Neural progenitor cell (in vitro differentiated cells): ENCODE measurements at places on chromosomes 7 and 10. TPM values are rescaled to one million over a fixed set of nuclear protein-coding genes. Genes with fewer than 3 reads are reported as not detected.

Gene LLCFC1
- total RNA-seq = not detected in 2 replicates

Gene C10orf90
- total RNA-seq = not detected in 2 replicates

Gene ASNS
- total RNA-seq = 16.6 and 33.3 TPM in 2 replicates

Gene SVOPL
- 0.06 and 0.09 TPM in 2 replicates for total RNA-seq

Gene MYH16
- not detected in 2 replicates for total RNA-seq

Gene ERVW-1
- total RNA-seq = not detected in 2 replicates

Gene HYAL4
- not detected in 2 replicates for total RNA-seq

Gene TUBB8
- 1.9 and 4.3 TPM in 2 replicates for total RNA-seq

DNA sequence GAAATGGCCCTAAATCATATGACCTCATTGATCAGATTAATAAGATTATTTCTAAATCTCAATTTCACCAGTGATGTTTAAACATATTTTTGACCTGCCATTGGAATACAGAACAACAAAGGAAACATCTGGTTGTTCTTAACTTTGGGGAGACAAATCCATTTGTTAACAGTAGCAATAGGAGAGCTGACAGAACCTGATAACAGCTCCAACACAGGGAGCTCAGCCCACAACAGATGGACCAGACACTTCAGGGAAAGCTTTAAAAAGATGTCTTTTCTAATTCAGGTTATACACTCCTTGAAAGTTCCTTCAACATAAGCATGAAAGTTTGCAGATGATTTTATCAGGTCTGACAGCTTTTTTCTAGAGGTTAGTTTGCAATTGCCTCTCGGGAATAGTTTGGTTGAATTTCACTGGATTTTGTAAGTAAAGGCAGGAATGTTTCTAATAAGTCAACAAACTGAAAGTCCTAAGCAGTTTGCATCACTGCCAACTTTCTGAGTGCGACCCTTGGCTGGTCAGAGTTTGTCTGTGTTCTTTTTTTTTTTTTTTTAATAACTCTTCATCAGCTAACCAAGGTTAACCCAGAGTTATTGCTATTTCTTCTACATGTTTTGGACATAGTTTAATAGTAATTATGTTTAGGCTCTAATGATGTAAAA lies 6.5 kb upstream of the MET start:
- H3K4me3 ChIP-seq = no peak overlapping the region
- DNase-seq = no peak
- H3K27me3 ChIP-seq = peaks cover 4% of the 10 kb centered on the region

- H3K27me3 ChIP-seq = no peaks in the 10 kb centered on the region
- no peak for DNase-seq
- H3K36me3 ChIP-seq = no peaks in the 10 kb centered on the region
- no peak overlapping the region for H3K27ac ChIP-seq
Measured at GRCh38 chr7:69412331-69413146, 185.7 kb upstream of the AUTS2 start.

DNA sequence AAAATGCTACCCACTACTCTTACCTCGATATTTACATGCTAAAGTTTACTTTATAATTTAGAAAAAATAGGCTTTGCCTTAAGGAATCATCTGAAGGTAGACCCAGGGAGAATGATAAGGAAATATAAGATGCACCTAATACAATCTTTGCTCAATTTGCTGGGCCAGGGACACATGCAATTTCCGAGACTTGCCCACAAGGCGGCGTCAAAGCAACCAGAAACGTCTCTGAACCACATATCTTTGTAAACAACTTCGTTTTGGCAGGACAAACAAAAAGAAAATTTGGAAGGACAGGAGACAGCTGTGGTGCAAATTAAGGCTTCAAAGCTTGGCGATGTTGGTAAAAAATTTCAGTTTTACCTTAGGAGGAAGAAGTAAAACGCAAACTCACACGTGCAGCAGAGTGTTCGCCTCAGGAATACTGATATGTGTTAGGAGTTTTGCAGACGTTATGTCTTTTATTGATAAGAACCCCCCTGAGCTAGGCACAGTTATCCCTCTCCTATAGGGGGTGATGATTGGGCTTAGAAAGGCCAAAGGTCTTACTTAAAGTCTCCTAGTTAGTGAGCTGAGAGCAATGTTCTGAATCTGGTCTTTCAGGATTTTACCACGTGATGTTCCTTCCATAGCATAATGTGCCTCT lies 134.3 kb downstream of the PRKCQ start:
- no peaks in the 10 kb centered on the region for H3K36me3 ChIP-seq
- no peaks in the 10 kb centered on the region for H3K27me3 ChIP-seq
- DNase-seq = peak; percentile 52
- no peaks in the 10 kb centered on the region for H3K4me1 ChIP-seq

DNA sequence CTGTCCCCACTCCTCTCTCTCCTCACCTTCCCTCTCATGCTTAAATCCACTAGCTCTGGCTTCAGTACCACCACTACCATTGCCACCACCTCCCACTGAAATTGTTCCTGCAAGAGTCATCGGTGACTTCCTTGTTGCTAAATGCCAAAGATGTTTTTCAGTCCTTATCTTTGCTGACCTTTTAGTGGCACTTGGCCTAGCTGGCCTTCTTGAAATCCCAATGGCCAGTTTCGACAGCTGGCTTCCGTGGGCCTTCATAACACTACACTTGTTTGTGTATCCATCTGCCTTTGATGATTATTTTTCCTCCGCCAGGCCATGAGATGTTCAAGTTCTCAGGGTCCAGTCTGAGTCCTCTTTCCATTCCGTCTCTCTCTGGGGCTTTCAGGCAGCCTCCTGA lies 118.2 kb upstream of the NANOS1 start:
- no peak overlapping the region for H3K4me3 ChIP-seq
- no peak overlapping the region for H3K27ac ChIP-seq
- H3K36me3 ChIP-seq = no peaks in the 10 kb centered on the region
- no peaks in the 10 kb centered on the region for H3K27me3 ChIP-seq
- DNase-seq = no peak
- H3K4me1 ChIP-seq = no peaks in the 10 kb centered on the region

DNA sequence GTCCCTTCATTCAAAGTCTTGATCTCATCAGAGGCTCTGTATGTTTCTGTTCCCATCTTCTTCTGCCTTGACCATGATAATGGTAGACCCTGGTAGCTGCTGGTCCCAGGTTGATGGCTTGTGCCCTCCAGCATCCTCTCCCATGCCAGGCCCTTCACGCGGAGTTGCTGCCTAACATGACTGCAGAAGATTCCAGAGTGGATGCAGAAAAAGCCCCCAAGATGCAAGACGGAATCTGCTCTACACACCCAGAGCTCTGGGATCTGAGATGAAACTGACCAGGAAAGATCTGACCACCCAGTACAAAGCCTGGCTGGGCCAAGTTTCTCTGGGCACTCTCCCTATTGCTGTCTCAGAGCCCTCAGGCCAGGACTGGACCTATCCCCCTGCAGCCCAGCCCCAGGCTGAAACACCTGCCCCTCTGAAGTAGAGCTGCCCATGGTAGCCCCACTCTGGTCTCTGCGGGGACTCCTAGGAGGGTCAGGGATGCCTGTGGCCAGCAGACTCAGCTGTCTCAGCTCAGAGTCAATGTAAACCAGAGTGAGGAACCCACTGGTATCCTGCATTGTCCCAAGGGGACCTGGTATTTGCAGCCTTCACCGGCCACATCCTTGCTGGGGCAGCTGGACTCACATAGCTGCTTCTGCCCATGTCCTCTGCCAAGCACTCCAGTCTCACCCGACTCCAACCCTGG lies 9.5 kb upstream of the FRMD4A start:
- DNase-seq = no peak
- no peaks in the 10 kb centered on the region for H3K36me3 ChIP-seq
- no peaks in the 10 kb centered on the region for H3K4me1 ChIP-seq

- H3K27me3 ChIP-seq = no peaks in the 10 kb centered on the region
- H3K4me3 ChIP-seq = no peak overlapping the region
- peaks cover 3% of the 10 kb centered on the region for H3K4me1 ChIP-seq
- H3K36me3 ChIP-seq = no peaks in the 10 kb centered on the region
Measured at GRCh38 chr7:26612742-26613141, 251.6 kb downstream of the SKAP2 start.

DNA sequence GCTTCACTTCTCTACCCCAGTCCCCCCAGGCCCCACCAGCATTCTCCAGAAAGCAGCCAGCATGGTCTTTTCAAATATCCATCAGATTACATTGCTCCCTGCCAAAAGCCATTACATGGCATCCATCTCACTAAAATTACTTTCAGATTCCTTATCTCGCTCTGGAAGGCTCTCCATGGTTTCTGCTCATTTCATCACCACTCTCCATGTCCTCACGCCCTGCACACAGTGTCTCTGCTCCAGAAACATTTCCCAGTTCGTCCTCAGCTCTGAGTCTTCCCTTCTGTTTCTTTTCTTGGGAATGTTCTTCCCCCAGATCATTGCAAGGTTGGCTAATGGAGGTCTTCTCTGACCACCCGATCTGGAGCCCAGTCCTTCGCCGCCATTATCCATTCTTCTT lies 499.1 kb downstream of the KCNMA1 start:
- no peak for DNase-seq
- H3K27ac ChIP-seq = no peak overlapping the region
- no peaks in the 10 kb centered on the region for H3K36me3 ChIP-seq
- peaks cover 13% of the 10 kb centered on the region for H3K4me1 ChIP-seq

DNA sequence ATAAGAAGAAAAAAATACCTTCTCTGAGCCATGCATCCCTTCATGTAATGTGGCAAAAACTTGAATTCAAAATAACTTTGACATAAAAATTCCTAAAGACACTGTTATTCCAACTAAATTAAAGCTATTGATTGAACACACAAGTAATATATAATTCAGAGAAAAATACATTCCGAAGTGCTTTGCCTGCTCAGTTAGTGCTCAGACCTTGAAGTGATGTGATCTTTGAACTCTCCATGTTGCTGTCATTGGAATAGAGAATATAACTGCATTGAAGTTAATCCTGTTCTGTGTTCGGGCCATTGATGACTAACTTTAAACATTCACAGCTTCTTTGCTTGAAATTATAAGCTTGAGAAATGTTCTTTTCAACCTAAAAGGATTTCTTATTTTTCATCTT lies 114.0 kb upstream of the IFRD1 start:
- H3K27ac ChIP-seq = no peak overlapping the region
- no peaks in the 10 kb centered on the region for H3K27me3 ChIP-seq
- H3K4me3 ChIP-seq = no peak overlapping the region
- H3K36me3 ChIP-seq = no peaks in the 10 kb centered on the region
- no peak for DNase-seq

DNA sequence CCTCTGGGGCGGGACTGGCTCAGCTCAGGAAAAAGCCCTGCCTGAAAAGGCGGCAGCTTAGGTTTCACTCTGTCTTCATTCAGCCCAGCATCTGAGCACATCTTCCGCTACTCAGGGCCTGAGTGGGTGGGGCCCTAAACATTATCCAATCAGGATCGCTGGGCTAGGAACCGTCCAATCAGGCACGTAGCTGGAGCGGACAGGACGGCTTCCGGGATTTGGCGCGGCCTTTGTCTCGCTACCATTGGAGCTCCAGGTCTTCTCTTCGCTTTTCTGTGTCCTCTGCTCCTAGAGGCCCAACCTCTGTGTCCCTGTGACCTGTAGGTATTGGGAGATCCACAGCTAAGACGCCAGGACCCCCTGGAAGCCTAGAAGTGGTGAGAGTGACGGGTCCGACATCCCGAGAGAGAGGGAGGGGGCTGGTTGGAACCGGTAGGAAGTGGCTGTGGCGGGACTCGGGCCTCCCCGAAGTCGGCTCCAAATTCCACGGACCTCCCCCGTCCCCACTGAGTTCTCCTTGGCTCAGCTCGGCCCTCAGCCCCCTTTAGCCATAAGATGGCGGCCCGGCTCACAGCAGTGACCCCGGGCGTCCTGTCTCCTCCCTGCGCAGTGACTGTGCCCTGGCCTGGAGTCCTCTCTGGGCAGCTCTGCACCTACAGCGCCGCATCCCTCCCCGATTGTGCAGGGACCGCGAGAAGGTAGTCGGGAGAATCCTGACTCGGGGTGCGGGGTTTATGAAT lies 99.1 kb downstream of the ZNF680 start:
- no peaks in the 10 kb centered on the region for H3K36me3 ChIP-seq
- no peak overlapping the region for H3K27ac ChIP-seq
- H3K4me3 ChIP-seq = no peak overlapping the region
- no peaks in the 10 kb centered on the region for H3K4me1 ChIP-seq
- no peaks in the 10 kb centered on the region for H3K27me3 ChIP-seq

GRCh38 chr7:148941598-148942275 lies 57.6 kb upstream of the EZH2 start:
- no peaks in the 10 kb centered on the region for H3K4me1 ChIP-seq
- peak; percentile 79 for DNase-seq
- H3K27ac ChIP-seq = no peak overlapping the region
- H3K36me3 ChIP-seq = no peaks in the 10 kb centered on the region
- peak overlapping the region; percentile 81 for H3K4me3 ChIP-seq
